Thymus (tissue), 14 donors: ENCODE measurements at places on chromosomes 12 and 14. TPM values are rescaled to one million over a fixed set of nuclear protein-coding genes. Genes with fewer than 3 reads are reported as not detected.
A peak's percentile ranks its signal among the peaks of the same experiment; 100 is the strongest.

GRCh38 chr12:48681399-48681709 is 684 bp downstream of the KANSL2 start:
- DNase-seq: peak; percentile 21
- no peaks in the 10 kb centered on the region for H3K27me3 ChIP-seq
- peaks cover 18% of the 10 kb centered on the region for H3K36me3 ChIP-seq
- H3K27ac ChIP-seq: peak overlapping the region; percentile 99
- H3K4me1 ChIP-seq: peaks cover 13% of the 10 kb centered on the region

Gene MEG3
- total RNA-seq: 12.6 TPM

GRCh38 chr14:78611796-78612571 is 441.8 kb downstream of the NRXN3 start:
- H3K27ac ChIP-seq: no peak overlapping the region
- H3K4me3 ChIP-seq: no peak overlapping the region
- no peaks in the 10 kb centered on the region for H3K36me3 ChIP-seq
- no peaks in the 10 kb centered on the region for H3K4me1 ChIP-seq
- DNase-seq: no peak
- no peaks in the 10 kb centered on the region for H3K27me3 ChIP-seq

DNA sequence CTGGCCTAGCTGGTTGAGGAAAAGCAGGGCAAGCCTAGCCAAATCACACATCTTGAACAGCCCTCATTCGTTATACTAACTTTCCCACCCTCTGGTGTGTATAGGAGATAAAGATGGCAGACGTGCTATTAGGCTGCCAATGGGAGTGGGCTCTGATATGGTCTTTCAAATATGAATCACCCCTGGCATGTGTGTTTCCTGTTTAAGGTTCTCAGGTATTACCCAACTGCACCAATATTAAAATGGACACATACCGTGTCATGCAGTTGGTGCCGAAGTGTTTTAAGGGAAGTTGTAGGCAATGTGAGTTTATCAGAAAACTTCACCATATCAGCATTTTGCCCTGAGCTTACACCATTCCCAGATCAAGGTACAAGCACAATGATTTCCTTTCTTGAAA is 33.4 kb downstream of the CHST11 start:
- H3K4me3 ChIP-seq: no peak overlapping the region
- H3K36me3 ChIP-seq: peaks cover 4% of the 10 kb centered on the region
- H3K27me3 ChIP-seq: no peaks in the 10 kb centered on the region

- peaks cover 42% of the 10 kb centered on the region for H3K27me3 ChIP-seq
- DNase-seq: no peak
These were observed at the start of gene LIN7A for GRCh38 chr12:80937391-80938238. Gene LIN7A (minus strand): TSS chr12:80937934. CDS start chr12:80937722, 212 bp downstream.

GRCh38 chr14:77310026-77310425 is 10.7 kb downstream of the POMT2 start:
- H3K27me3 ChIP-seq: no peaks in the 10 kb centered on the region
- no peak overlapping the region for H3K4me3 ChIP-seq
- peaks cover 5% of the 10 kb centered on the region for H3K4me1 ChIP-seq
- no peaks in the 10 kb centered on the region for H3K36me3 ChIP-seq
- no peak for DNase-seq
- no peak overlapping the region for H3K27ac ChIP-seq

DNA sequence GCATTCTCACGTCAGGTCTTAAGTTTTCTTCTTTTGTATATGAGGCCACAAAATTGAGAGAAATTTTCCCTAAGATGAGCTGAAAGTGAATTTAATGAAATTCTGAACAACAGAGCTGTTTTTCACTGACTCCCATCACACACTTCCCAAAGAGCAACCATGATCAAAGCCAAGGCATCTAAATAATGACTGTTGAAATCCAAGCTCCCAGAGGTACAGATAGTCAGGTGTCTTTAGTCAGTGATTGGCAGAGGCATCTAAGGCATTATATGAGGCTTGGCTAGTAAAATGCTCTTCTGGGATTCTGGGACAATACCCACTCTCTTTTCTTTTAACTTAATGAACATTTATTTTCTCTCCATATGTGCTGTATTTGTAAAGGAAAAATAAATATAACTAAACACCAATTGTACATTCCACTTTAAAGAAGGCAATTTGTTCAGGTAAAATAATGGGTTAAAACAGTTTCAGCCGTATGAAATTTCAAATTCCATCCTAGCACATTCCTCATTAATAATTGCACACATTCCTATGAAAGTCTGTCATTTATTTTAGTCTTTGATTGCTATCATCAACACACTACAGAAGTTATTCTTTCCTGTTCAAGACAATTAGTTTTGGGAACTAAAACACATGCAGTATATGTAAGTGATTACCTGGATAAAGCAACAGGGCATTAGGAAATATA is 871 bp upstream of the SSTR1 start:
- no peak overlapping the region for H3K4me3 ChIP-seq
- no peaks in the 10 kb centered on the region for H3K36me3 ChIP-seq
- no peak for DNase-seq
- peaks cover 46% of the 10 kb centered on the region for H3K27me3 ChIP-seq
- H3K4me1 ChIP-seq: no peaks in the 10 kb centered on the region
- no peak overlapping the region for H3K27ac ChIP-seq

Gene BAG5
- total RNA-seq: 17.0 TPM

- no peak overlapping the region for H3K27ac ChIP-seq
- DNase-seq: no peak
- peaks cover 16% of the 10 kb centered on the region for H3K27me3 ChIP-seq
- no peaks in the 10 kb centered on the region for H3K4me1 ChIP-seq
- H3K36me3 ChIP-seq: no peaks in the 10 kb centered on the region
These were observed 229.1 kb upstream of the RTL1 start for GRCh38 chr14:101132588-101132987.

Gene CELA1
- 0.09 TPM for total RNA-seq

Gene AQP5
- 0.09 TPM for total RNA-seq

- H3K27ac ChIP-seq: no peak overlapping the region
- H3K36me3 ChIP-seq: no peaks in the 10 kb centered on the region
- H3K4me1 ChIP-seq: peaks cover 14% of the 10 kb centered on the region
These were observed 3.3 kb upstream of the CIPC start for GRCh38 chr14:77094672-77095284.

GRCh38 chr14:69042787-69043444 is 63.8 kb upstream of the ACTN1 start:
- DNase-seq: no peak
- no peaks in the 10 kb centered on the region for H3K27me3 ChIP-seq
- H3K27ac ChIP-seq: no peak overlapping the region
- H3K36me3 ChIP-seq: no peaks in the 10 kb centered on the region
- H3K4me1 ChIP-seq: peaks cover 22% of the 10 kb centered on the region

Gene INSM2
- 0.05 TPM for total RNA-seq

Gene SLC6A13
- total RNA-seq: 0.28 TPM

DNA sequence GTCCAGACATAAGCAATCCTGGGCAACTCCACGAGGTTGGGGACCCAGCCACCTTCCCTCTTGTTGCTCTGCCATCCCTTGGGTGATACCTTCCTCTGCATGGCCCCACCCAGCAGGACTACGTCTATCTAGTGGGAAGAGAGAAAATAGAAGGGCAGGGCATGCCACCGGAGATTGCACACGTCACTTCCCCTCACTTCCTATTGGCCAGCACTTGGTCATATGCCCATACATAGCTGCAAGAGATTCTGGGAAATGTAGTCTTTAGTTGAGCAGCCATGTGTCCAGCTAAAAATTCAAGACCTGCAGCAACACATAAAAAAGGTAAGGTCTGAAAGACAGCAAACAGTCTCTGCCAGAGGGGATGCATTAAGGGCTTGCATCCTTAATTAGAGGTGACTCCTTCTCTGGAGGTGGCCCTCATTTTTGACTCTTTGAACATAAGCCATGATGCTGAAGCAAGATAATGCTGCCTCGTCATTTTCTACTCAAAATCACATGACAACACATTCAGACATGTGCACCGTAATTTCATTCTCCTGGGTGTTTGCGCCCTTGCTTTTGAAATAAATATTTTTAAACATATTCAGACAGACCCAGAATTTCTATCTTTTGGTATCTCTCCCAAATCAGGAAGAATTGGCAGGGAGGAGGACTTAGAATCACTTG is 91.8 kb upstream of the PWP1 start:
- DNase-seq: no peak
- H3K27ac ChIP-seq: no peak overlapping the region
- H3K4me3 ChIP-seq: no peak overlapping the region
- H3K27me3 ChIP-seq: no peaks in the 10 kb centered on the region
- H3K36me3 ChIP-seq: no peaks in the 10 kb centered on the region

Gene OR4K15
- not detected for total RNA-seq

Gene CD27
- 42.3 TPM for total RNA-seq

Gene PPFIBP1
- total RNA-seq: 23.7 TPM
